NCI-H2029 (cell line): ENCODE measurements at places on chromosomes 1 and 21.

DNA sequence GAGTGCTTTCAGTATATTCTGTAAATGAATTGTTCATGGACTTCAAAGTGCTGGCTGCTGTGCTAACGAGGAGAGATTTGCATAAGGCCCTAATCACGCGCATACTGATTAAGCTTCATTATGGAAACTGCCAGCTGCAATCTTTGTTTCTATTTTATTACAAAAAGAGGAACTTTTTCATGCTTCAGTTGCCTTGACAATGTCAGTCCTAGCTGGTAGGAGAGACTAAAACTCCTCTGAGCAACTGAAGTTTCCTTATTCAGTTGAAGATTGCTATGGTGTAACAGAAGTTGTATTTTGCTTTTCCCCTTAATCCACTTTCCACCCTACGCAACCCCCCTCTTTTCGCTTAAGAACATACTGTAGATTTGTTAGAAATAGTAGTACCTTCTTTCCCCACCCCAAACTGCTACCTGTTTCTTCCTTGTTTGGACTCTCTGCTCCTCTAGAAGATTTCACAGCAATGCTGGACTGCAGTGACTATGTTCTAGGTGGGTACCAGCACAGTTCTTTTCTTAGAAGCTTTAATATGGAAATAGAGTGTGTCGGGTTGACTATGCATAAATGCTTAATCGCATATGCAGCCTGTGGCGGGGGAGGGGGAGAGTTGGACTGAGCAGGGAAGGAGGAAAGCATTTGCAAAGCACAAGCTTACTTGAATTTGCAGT lies 108.3 kb downstream of the POU2F1 start:
- no peak for DNase-seq

DNA sequence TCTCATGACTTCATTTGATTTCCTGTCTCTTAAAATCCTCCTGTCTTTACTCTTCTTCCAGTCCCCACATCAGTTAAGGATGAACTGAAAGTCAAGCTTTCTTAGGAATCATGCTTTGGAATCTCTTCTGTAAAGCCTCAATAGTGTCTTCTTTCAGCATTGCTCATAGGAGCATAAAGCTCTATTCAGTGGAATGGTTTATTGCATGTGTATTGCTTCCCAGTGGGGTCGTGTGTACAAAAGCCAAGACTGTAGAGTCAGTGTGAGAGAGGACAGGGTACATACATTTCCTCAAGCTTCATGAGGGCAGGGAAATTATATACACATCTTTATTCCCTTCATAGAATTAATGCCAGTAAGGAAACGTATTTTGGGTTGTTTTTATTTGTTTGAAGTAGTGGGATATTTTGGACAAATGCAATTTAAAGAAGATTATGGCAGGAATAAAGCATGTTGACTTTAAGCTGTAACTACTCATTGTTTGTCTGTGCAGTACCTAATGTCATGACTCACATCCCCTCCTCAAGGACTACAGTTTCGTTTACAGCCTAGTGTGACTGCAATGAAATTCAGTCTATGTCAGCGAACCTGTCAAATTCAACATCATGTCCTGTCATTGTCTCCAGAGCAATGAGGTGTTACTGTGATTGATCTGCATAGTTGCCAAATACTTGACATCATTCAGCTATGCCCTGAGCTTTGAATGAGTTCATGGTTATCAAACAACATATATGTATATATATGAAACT lies 2164.2 kb downstream of the NCAM2 start:
- no peak for DNase-seq

- no peak for DNase-seq
Observed at GRCh38 chr1:8835941-8836643, 18.7 kb upstream of the RERE start.

GRCh38 chr1:115874904-115875303 lies 34.0 kb upstream of the NHLH2 start:
- no peak for DNase-seq

DNA sequence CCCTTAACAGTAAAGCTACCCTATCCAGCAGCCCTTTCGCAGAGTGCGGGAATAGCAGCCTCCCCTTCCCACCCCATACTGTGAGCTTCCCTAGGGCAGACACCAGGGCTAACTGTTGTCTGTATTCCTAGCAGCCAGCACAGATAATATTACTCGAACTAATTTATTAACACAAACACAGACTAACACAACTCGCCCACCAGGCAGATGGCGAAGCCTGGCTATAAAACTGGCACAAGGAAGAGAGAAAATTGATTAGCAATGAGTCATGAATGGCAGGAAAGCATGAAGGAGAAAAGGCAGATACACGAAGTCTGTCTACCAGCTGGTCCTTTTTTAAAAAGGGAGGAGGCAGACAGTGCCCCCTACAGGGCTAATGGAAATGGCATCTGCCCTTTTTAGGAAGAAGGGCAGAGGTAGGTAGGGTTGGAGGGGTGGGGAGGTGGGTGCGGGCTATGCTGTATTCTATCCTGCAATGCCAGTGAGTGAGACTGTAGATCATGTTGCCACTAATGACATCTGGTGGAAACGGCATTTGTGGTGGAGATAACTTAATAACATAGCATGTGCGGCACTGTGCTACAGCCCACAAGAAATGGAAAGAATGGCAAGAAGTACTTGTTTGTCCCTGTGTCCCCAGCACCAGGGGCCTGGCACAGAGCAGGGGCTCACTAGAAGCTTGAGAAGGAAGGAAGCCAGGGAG lies 30.6 kb upstream of the CTPS1 start:
- peak; percentile 96 for DNase-seq

GRCh38 chr1:42259059-42259738 lies 75.8 kb downstream of the FOXJ3 start:
- DNase-seq, result no peak

GRCh38 chr1:44832056-44832705 lies 10.9 kb downstream of the PTCH2 start:
- no peak for DNase-seq

- DNase-seq, result no peak
Observed at GRCh38 chr1:232327269-232327668, 302.7 kb downstream of the SIPA1L2 start.

DNA sequence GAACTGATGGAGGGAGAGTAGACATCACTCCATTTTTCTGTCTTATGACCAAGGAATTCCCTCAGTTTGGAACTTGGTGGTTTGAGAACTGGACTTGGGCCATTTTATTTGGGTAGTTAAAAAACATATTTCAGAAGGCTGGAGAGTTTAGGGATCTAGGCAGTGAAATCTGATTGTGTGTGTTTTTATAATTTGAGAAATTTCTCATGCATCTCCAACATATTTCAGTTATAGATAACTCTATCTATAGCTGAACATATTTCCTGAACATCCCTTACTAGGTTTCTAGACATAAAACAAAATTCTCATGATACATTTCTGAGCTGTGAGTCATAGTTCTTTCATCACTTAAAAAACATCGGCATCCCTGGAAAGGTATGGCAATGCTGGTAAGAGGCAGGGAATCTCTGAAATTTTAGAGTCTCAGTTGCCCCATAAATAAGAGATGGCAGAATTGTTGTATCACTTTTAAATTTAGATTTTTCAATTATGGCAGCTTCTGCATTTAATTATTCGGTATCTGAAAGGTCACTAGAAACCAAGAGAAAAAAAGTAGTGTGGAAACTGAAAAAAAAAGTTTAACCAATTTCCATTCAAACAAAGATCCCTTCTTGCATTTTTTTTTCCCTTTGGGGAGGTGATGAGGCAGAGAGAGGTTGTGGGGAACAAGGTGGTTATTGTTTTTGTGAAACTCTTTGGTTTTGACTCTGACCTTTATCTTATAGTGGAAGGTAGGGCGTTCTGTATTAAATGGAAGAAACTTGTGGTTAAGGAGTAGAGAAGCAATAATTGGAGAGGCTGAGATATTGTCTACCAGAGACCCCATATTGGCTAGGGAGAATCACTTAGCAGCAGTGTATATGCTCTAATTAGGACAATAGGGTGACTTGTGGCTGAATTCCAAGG lies 102.9 kb downstream of the FASLG start:
- no peak for DNase-seq

DNA sequence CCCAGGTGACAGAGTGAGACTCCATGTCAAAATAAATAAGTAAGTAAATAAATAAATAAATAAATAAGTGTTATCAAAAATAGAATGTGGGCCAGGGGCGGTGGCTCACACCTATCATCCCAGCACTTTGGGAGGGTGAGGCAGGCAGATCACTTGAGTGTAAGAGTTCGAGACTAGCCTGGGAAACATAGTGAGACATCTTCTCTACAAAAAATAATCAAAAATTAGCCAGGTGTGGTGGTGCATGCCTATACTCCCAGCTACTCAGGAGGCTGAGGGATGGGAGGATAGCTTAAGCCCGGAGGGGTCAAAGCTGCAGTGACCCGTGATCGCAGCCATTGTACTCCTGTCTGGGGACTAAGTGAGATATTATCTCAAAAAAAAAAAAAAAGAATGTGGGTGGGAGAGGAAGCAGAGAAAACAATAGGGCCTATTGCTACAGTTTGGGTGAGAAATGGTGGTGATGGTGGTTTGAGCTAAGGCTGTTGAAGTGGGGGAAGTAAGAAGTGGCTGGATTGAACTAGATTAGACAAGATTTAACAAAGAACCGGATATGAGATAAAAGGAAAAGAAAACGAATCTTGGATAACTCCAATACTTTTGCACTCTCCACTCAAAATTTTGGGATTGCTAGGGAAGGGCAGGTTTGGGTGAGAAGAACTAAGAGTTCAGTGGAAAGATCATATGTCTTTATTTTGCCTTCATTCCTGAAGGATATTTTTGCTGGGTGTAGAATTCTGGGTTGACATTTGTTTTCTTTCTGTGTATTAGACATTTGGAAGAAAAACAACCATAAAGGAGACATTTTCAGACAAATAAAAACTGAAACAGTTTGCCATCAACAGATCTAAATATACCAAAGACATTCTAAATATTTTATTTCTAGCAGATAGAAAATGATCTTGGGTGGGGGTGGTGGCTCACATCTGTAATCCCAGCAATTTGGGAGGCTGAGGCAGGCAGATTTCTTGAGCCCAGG lies 57.1 kb upstream of the SPOCD1 start:
- DNase-seq, result no peak

- DNase-seq, result no peak
Observed at GRCh38 chr1:17521946-17522612, 17.4 kb upstream of the ARHGEF10L start.

DNA sequence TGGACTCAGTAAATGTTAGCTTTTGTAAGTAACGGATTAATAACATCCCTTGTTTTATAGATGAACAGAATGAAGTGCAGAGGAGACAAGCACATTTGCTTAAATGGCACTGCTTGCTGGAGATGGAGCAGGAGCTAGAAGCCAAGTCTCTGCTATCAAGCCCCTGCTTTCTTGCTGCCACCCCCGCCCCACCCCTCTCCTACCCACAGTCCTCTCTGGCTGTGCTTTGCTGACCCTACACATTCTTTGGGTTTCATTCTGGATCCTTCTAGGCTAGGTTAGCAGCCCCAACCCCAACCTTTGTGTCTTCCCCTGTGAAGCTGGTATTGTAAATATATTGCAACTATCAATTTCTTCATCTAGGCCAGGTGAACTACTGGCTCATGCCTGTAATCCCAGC lies 77.5 kb upstream of the CAPZB start:
- no peak for DNase-seq

- DNase-seq, result no peak
Observed at GRCh38 chr1:228178737-228179684, 13.4 kb downstream of the IBA57 start.

DNA sequence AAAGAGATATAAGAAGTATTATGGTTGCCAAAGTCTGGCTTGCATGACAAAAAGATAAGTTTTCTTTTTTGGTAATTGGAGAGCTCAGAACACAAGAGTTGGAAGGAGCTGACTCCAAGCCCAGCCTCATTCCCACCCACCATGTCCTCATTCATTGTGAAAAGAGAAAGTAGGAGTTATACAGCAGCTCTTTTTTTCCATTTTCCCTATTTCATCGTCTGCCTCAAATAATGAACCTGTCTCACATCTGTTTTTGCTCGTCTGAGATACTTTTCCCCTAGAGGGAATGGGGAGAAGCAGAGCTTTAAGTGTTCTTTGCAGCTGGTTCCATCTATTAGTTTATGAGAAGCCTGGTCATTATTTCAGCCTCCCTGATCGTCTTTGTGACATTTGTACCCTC lies 34.7 kb downstream of the AGT start:
- DNase-seq, result no peak

GRCh38 chr1:242120432-242120831 lies 121.5 kb upstream of the MAP1LC3C start:
- no peak for DNase-seq

DNA sequence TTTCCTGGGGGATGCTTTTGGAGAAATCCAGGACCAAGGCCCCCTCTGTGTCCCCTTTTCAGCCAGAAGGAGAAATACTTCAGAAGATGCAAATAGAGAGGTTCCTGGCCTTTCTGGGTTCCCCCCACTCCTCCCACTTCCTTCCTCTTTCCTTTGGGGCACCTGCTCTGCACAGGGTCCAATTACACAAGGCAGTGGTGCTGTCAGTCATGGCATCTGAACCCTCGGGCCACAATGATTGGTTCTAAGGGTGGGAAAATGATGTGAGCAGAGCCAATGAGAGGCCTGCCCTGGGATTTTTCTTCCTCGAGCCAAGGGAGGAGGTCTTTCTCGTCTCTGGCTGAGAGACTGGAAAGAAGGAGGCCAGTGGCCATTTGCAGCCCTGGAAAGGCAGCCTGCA lies 282.2 kb downstream of the NPHP4 start:
- DNase-seq, result no peak

- no peak for DNase-seq
Observed at GRCh38 chr21:14917762-14918161, 147.0 kb downstream of the NRIP1 start.

DNA sequence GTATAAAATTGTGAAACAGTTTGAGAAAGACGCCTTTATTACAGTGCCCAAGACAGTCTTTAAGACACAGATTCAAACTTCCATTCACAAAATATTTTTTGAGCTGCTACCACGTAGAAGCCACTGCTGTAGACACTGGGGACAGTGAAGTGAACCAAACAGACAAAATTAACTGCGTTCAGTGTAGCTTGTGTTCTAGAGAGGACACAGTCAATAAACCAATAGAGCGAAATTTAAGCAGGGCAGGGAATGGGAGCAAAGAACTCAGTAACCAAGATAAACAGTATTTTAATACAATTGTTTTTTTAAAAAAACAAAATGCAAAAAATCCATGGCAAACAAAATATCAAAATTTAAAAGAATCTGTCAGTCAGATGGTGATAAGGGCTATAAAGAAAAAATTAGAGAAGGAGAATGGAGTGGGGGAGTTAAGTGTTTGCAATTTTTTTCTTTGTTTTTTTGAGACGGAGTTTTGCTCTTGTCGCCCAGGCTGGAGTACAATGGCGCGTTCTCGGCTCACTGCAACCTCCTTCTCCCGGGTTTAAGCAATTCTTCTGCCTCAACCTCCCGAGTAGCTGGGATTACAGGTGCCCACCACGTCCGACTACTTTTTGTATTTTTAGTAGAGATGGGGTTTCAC lies 719 bp upstream of the PARS2 start:
- no peak for DNase-seq

- no peak for DNase-seq
Observed at GRCh38 chr1:179372160-179372559, 6.4 kb downstream of the AXDND1 start.

- DNase-seq, result no peak
Observed at GRCh38 chr1:183215076-183215720, 29.1 kb downstream of the LAMC2 start.

DNA sequence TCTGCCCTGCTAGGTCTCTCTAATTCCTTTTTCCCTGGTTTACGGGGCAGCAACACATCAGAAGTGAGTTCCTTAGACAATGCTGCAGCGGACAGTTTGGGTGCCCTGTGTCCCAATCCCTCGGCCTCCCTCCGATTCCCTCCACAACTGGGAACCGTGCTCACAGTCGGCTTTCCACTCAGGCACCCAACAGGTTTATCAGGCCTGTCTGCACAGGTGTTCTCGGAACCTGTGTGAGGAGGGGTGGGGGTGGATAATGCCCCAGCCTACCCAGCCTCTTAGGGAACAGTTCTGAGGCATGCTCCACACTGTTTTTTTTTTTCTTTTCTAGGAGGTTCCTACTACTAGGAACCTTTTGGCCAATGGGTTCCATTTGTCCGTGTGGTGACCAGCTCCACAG lies 131.2 kb downstream of the DISC1 start:
- no peak for DNase-seq
